ENCODE measurements at places on chromosomes 11 and 22.
A peak's percentile ranks its signal among the peaks of the same experiment; 100 is the strongest.

GRCh38 chr11:57217053-57217452 is 20.0 kb downstream of the APLNR start:
- DNase-seq, result no peak

DNA sequence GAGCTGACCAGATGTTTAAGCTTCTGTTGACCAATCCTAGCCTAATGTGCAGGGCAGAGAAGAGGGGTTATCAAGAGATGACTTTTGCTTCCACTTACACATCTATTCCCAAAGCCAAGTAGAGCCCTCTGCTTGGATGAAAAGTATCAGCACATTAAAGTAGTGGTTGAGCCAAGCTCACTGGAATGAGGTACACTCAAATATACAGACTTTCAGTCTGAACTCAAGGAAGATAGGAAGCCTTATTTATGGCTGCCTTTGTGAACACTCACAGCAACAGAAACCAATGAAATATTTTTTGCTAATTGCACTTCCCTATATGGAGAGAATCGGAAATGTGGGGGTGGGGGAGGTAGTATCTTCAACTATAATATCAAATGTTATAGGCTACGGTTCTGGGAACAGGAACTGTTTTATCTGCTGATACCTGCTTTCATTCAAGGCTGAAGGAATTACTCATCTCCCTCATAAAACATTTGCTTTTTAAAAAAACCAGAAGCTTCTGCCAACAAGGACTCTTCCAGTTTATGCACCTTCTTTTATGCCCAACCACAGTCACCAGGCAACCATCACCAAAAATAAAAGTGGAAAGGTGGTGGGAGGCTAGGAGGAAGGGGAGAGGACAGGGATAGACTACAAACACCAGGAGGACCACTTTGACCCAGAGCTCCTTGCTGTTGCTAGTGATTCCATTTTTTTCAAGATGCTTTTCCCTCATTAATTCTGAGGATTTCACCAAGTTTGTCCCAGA is 91.2 kb downstream of the CLPB start:
- DNase-seq, result no peak

DNA sequence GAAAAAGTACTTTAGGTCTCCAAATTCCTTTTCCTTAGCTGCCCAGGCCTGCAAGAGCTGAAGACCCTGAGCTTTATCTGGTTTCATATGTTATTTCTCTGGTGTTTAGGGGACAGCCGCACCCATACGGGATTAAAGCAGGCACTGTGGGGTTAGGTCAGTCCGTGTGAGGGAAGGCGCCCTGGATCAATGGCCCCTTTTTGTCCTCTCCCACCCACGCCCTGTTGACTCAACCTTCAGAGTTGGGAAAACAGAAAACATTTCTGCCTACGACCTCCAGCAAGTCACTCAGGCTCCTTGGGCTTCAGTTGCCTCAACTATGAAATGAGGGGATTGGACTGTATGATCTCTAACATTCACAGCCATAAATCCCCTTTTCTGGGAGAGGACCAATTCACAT is 55.2 kb upstream of the BARX2 start:
- no peak for DNase-seq

DNA sequence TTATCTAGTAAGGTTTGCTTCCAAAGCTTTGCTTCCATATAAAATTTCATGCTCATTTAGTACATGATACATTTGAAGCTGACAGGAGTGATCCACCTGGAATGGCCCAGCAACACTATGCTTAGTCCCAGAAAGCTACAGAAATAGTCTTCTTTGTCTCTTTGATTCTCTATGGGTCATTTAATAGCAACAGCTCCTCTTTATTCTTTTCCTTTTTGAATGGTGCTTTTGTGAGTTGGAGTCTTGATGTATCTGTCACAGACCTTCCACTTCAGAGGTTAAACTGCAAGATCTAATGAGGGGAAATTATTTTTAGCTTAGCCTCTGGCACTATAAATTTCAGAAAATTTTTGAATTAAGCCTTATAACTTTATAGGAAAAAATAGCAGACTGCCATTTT is 509.5 kb downstream of the KCNA4 start:
- no peak for DNase-seq

DNA sequence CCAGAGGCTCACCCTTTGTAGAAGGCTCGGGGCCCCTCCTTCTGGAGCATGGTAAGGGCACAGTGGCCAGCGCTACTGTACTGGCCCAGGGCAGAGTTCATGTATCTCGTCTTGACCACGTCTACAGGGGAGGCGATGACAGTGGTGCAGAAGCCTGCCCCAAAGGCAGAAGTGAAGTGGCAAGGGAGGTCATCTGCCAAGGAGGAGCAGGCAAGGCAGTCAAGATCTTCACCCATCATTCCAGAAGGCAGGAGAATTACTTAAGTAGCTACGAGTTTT is 7.2 kb downstream of the UCP2 start:
- DNase-seq, result no peak

DNA sequence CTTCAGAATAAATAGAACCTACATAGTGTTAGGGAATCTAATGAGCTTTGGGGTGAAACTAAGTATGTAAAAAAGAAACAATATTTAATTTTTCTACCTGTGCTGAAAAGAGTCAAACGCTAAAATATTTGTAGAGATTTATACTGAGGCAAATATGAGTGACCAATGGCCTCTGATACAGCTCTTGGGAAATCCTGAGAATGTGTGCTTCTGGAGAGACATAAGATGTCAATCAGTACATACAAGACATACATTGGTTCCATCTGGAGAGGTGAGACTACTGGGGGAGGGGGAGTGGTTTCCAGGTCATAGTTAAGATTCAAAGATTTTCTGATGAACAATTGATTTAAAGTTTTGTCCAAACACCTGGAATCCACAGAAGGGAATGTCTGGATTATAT is 970 bp downstream of the ASRGL1 start:
- no peak for DNase-seq

DNA sequence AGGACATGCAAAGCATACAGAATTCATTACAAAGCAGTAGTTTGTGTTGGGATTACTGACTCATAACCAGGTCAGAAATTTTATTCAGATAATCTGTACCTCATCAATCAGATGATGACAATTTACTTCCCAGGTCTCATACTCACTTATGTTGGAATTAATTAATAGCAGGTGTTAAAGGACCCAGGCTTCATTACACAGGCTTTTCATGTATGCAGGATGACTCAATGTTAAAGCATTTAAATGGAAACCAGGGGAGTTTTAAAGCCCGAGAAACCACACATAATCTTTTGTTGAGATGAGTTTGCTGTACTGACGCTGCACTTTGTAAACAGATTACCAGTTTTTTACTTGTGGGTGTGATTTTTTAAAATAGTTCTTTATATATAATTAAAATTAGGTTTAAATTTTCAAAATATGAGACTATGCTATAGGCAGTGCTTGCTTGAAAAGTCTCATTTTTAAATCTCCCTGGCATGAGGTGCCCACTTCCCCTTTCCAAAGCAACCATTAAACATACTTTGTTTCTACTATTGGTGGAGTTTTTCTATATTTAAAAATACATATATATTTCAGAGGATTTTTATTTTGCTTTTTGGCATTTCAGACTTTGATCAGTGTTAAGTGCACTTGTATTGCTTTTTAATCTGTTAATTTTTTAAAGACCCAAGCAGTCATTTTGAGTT is 41.0 kb downstream of the CEP57 start:
- no peak for DNase-seq

GRCh38 chr11:35393098-35393497 is 26.3 kb downstream of the SLC1A2 start:
- DNase-seq, result no peak

GRCh38 chr11:134004496-134005172 is 47.9 kb upstream of the IGSF9B start:
- no peak for DNase-seq

DNA sequence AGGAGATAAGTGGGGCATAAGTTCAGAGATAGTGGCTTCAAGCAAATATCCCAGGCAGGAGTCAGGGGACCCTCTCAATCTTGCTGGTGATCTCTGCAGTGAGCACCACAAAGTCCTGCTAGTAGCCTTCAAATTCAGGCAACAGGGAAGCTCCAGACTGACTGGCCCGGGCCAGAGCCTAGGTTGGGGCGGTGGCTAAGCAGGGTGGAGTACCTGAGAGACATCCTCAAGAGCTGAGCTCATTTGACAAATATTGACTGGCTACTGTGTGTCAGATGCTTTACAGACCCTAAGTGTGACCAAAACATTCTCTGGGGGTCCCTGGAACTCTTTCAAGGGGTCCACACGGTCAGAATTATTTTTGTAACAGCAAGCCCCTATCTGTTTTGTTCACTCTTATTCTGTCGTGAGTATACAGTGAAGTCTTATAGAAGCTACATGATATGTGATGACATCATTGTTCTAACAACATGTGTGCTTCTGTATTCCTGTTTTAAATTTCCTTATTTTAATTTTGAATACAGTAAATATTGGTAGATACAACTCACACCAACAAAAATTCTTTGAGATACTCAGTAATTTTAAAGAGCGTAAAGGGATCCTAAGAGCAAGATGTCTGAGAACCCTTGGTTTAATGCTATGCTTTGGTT is 71.6 kb downstream of the APIP start:
- no peak for DNase-seq

GRCh38 chr11:72766152-72766902 is 14.1 kb upstream of the ARAP1 start:
- DNase-seq, result no peak

DNA sequence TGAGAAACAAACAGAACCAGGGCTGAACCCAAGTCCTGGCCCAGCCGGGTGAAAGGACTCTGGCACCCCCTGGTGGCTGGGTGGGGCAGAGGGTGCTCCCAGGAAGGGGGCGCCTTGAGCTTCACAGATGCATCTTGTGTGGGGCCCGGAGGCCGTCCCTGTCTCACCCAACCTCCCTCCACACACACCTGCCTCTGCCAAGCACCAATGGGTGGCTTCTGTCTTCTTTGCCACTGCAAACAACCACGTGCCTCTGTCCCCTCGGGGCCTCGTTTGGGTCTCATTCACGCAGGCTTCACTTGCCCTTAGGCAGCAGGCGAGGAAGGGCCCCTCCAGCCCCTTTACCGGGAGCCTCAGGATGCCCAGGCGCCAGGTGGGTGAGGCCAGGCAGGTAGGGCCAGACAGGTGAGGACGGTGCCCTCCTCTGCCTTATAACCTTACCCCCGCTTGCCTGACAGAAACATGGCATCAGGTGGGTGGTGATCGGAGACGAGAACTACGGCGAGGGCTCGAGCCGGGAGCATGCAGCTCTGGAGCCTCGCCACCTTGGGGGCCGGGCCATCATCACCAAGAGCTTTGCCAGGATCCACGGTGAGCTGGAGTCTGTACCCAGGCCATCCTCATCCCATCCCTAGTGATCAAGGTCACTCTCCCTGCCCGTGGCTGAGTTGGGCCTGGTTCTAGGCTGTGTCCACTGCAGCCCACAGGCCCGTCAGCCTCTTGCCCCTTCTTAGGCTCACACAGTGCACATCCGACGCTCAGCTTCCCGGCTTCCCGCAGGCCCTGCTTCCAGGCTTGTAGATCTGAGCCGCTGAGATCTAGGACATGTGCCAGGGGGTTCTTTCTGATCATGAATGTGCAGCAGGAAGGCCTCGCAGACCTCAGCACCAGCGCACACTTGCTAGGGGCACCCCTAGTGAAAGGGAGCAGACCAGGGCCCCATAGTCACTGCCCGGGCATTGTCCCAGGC is 17.2 kb downstream of the POLR3H start:
- DNase-seq, result no peak

DNA sequence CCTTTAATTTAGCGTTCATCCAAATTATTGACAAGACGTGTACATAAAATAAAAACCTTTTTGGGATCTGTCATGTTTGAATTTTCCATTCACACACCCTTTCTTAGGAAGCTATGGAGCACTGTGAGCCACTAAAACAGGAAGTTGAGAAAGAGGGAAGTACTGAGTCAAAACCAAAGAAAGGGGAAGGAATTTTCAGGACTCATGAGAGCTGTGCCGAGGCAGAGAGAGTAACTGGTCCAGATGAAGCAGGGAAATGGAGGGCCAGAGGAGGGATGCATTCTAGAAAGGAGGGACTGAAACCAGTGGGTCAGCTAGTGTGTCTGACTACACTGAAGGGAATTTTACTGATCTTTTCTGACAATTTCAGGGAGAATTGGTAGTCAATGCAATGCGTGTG is 24.9 kb downstream of the APLP2 start:
- DNase-seq, result no peak

DNA sequence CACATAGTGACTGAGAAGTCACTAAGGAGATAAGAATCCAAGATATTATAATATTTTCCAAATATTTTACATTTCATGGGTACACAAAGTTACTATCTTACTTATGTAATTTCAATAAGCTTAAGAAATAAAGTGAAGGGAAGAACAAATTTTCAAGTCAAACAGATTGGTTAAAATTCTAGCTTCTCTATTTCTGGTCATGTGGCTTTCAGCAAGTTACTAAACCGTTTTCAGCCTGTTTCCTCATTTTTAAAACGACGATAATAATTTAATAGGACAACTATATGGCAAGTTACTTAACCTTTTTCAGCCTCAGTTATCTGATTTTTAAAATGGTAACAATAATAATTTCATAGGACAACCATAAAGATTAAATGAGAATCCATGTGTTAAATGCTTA is 15.6 kb downstream of the DCUN1D5 start:
- DNase-seq, result no peak

DNA sequence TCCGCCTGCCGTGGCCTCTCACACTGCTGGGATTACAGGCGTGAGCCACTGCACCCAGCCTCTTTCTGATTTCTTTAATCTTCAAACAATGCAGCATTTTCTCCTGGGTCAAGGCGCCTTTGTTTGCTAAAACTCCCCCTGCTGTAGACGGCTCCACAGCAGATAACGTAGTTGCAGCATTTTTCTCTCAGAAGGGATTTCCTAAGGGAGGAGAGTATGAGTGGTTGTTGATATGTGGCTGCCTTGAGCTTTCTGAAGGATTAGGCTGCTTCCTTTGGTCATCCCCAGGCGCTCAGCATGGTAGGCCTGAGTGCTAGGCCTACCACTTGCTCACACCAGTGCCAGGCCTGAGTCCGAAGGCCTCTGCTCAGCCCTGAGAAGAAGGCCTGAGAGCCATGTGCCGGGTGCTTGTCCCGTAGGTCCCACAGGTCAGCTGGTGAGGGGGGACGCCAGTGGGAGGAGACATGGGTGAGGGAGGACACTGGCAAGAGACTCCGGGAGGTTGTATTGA is 18.1 kb downstream of the SMARCB1 start:
- no peak for DNase-seq

GRCh38 chr22:27726686-27727449 is 74.7 kb downstream of the MN1 start:
- DNase-seq, result no peak

GRCh38 chr11:57154739-57155138 is 27.0 kb upstream of the LRRC55 start:
- no peak for DNase-seq

GRCh38 chr11:79342686-79343085 is 98.1 kb downstream of the TENM4 start:
- DNase-seq, result peak; percentile 42

GRCh38 chr11:119012629-119013170 is 5.4 kb downstream of the RPS25 start:
- no peak for DNase-seq

DNA sequence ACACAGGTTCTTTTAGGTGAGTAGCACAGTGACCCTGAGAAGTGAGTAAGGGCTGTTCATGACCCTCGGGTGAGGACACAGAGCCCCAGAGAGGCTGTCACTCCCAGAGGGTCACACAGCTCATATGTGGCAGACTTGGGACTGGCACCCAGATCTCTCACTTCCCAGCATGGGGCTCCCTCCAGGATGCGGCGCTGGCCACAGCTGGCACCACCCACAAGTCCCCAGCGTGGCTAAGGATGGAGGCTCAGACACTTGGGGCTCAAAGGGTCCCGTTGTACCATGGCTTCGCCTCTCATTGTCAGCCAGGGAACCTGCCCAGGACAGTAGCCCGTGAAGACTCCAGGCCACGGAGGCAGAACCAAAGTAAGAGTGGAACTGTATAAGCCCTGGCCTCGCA is 6.0 kb upstream of the SHISAL1 start:
- DNase-seq, result no peak

- no peak for DNase-seq
Observed at GRCh38 chr11:44066732-44067141, 667 bp downstream of the ACCS start.

Measured in NCI-H1092 (cell line).